COR-L47 (cell line): ENCODE measurements at places on chromosomes 5 and 9.
A peak's percentile ranks its signal among the peaks of the same experiment; 100 is the strongest.

- DNase-seq = no peak
Observed at GRCh38 chr5:35820735-35821134, 36.0 kb upstream of the IL7R start.

DNA sequence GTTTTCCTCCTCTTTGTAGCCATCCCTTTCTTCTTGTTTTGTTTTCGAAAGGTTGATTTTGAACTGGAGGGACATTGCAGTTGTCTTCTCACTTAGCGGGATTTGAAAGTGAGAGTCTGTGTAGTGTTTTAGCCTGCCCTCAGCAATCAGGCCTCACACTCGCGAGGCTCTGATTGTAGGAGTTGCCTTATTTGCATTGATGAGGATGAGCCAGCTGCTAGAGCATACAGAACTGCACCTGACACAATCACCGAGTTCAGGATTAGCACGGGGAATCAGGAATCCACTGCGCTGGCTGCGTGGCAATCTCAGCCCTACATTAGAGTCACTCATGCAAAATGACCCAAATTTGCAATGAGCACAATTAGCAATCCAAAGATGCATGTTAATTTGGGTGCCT is 122.5 kb upstream of the TMEM161B start:
- no peak for DNase-seq

DNA sequence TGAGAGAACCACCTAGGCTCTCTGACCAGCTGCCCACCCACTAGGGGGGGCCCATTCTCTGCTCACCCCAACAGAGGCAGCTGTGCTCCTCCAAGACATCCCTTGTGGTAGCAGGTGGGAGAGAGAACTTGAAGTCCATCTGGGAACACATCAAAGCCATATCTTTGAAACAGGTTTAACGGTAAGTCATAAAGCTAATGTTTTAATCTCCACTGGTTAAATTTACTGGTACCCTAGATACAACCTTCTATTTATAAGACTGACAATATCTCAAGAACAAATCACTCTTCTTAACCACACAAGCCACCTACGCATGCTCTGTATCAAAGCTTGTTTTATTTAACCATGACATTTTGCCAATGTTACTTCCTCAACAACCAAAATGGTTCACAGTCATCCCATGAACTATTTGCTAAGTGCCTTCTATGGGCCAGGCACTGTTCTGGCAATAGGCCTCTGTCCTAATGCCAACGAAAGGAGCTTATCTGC is 20.4 kb downstream of the AUH start:
- DNase-seq = no peak

- DNase-seq = peak; percentile 29
Observed at GRCh38 chr5:74040811-74041491, 415.0 kb downstream of the ARHGEF28 start.

DNA sequence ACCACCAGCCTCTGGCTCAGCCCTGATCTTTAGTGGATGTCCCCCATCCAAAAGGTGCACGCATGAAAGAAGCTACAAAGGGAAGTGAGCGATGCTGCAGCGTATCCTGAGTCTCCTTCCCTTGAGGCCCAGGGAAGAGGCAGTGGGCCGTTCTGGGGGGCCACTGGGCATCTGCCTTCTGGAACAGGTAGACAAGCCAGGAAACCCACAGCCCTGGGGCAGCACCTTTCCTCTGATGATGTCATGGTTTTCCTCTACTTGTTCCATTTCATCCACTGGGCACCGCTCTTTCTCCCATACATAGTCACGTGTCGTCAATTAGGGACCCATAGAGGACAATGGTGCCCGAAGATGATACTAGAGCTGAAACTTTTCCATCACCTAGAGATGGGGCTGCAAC is 194.0 kb upstream of the IRX1 start:
- no peak for DNase-seq

DNA sequence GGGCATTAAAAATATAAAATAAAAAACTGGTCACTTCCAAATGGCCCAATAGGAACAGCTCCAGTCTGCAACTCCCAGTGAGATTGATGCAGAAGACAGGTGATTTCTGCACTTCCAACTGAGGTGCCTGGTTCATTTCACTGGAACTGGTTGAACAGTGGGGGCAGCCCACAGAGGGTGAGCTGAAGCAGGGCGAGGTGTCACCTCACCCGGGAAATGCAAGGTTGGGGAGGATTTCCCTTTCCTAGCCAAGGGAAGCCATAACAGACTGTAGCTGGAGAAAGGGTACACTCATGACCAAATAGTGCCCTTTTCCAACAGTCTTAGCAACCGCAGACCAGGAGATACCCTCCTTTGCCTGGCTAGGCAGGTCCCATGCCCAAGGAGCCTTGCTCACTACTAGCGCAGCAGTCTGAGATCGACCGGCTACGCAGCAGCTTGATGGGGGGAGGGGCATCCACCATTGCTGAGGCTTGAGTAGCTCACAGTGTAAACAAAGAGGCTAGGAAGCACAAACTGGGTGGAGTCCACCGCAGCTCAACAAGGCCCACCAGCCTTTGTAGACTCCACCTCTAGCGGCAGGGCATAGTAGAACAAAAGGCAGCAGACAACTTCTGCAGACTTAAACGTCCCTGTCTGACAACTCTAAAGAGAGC is 12.7 kb downstream of the RLN1 start:
- no peak for DNase-seq

GRCh38 chr5:103744159-103744558 is 181.6 kb upstream of the NUDT12 start:
- no peak for DNase-seq

DNA sequence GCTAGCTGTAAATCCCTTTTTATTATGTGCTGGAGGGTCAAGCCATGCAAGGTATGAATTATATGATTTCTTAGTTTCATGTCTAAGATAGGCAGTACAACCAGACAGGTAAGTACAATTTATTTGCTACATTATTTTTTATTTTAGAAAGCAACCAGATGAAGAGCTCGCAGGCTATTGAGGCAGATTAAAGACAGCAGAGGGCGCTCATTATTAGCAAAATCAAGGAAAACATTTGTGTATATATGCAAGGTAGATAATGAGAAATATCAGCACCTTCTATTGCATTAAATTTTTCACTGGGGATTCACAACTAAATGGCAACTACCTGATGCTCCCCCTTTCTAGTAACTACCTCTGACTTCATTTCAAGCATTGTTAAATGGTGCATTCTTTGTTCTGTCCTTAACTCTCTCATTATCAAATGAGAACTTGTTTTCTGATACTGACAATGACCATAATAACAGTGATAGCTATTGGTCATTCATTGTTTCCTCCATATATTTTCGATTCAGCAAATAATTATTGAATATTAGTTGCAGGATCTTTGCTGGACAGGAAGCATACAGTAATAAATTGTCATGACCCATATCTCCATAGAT is 8.6 kb downstream of the SCGB3A2 start:
- peak; percentile 37 for DNase-seq

DNA sequence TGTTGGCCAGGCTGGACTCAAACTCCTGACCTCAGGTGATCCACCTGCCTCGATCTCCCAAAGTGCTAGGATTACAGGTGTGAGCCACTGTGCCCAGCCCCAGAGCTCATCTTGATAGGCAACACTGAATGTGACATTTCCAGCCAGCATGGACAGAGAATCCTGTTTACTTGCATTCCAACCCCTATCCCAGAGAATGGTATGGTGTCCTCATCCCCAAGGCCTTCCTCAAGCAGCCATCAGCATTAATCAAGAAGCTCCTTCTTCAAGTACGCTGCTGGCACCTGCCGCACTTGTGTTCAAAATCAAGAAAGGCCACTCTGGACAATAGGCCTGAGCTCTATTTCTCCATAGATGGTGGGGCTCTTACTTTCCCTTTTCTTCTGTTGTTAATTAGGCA is 40.2 kb downstream of the STARD4 start:
- DNase-seq = no peak

DNA sequence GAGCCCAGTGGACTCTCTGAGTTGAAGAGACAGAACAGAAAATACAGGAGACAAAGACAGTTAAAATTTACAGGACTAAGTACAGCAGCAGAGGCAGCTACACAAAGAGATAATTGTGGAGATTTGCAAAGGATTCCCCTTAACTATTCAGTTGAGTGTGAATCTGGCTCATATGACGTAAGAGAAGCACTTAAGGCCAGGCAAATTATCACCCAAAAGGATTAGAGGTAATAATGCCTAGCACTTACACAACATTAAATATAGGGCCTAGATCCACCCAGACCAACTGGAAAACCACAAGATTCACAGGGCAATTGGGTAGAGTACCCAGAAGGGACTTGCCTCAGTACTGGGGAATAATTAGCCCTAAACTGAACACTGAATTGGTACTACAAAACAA is 41.3 kb downstream of the ADAMTS6 start:
- no peak for DNase-seq

GRCh38 chr5:10581867-10582511 is 18.1 kb downstream of the ANKRD33B start:
- no peak for DNase-seq

GRCh38 chr5:73391441-73391881 is 57.1 kb downstream of the FOXD1 start:
- no peak for DNase-seq

DNA sequence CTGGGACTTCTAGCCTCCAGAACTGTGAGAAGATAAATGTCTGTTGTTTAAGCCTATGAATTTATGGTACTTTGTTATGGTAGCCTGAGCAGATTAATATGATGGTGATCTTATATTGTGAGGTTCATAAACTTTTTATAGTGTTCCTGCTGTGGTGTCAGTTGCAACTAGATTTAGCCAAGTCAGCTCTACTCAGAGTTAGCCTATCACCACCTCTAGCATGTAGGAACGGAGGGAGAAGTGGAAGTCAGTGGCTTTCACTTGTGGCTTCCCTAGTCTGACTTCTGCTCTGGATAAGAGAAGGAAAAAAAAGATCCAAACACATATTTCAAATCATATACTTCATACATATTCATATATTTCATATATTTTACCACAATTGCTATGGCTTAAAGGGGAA is 6.6 kb downstream of the POC5 start:
- DNase-seq = no peak

- no peak for DNase-seq
Observed at GRCh38 chr5:139391570-139392323, 2.0 kb upstream of the MZB1 start.

GRCh38 chr9:105390871-105391270 is 57.0 kb upstream of the FSD1L start:
- DNase-seq = no peak

DNA sequence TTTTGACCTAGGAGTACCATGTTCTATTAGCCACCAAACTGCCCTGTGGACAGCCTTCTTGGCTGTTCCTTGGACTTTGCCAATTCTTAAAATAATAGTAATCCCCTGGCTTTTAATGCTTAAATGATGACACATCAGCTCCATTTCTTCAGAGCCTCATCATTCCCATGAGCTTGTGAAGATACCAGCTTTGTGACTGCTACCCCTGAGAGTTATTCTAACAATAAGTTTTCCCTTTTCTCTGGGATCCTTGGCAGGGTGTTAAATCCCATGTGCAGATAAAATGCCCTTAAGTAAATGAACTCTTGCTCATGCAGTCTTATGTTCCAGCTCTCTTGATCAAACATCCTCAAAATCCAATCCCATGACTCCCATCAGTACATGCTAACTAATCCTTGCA is 415.3 kb downstream of the CETN3 start:
- DNase-seq = no peak

DNA sequence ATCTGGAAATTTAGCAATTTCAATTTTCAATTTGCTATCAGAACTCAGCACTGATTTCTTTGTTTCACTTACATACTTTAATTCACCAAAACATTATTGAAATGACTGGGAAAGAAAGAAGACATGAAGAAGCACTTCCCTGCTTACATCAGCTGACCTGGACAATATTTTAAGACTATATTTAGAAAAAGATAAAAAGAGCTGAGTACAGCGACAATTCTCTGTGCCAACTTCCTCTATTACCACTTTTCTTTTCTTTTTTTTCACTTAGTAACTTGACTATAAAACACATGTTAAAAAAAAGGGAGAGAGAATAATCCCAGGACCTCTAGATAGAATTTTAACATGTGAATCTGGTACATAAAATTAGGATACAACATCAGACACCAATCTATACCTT is 35.6 kb downstream of the MEF2C start:
- DNase-seq = no peak

GRCh38 chr5:38258042-38258318 is 379 bp upstream of the EGFLAM start:
- no peak for DNase-seq

DNA sequence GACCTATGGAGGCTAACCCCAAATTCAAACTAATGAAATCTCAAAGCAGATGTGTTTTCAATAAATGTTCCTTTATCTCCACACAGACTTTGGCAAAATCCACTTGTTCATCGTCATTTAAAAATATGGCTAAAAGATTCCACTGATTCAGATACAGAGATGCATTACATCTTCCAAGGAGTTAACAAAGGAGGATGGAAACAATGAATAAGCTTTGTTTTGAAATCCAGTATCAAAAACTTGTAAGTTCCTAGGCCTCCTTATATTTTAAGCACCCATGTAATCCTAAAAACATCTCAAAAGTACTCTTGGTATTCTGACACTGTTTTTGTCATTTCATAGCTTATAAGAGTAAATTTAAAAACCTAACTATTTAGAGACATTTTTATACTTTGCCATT is 345.6 kb upstream of the ACTBL2 start:
- no peak for DNase-seq

DNA sequence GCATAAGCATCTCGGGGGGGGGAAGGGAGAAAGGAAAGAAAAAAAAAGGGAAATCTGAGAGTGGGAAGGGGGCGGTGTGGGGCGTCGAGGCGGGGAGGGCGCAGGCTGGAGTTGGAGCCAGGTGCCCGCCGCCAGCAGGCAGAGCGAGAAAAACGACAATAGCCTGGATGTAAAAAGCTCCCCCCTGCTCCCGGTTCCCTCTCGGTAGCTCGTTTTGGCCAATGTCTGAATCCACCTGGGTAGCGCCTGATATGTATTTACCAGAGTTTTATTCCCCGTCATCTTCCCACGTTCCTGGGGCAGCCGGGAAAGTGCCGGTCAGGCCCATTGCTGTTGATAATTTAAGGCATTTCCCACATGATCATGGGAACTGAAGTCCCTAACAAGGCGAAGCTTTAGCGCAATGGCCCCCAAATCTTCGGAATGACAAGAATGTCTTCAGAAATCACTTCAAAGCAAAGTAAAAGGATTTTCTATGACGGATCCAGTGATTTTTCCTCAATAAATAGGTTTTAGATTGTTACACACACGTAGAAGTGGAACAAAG is 3.0 kb upstream of the OTP start:
- no peak for DNase-seq

GRCh38 chr9:93565089-93565488 is 11.3 kb upstream of the PHF2 start:
- no peak for DNase-seq

DNA sequence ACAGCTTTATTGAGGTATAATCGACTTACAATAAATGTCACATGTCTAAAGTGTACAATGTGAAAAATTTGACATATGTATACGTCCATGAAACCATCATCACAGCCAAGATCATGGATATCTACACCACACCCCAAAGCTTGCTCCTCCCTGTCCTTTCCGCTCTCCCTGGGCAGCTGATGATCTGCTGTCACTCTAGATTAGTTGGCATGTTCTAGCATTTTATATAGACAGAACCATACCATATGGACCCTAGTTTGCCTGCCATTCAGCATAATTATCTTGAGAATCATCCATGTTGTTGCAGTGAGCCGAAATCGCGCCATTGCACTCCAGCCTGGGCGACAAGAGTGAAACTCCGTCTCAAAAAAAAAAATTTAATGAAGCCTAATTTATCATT is 42.5 kb downstream of the ERGIC1 start:
- DNase-seq = no peak

GRCh38 chr5:56247592-56247991 is 14.5 kb upstream of the ANKRD55 start:
- no peak for DNase-seq
